ENCODE measurements at places on chromosomes 6 and 20.

DNA sequence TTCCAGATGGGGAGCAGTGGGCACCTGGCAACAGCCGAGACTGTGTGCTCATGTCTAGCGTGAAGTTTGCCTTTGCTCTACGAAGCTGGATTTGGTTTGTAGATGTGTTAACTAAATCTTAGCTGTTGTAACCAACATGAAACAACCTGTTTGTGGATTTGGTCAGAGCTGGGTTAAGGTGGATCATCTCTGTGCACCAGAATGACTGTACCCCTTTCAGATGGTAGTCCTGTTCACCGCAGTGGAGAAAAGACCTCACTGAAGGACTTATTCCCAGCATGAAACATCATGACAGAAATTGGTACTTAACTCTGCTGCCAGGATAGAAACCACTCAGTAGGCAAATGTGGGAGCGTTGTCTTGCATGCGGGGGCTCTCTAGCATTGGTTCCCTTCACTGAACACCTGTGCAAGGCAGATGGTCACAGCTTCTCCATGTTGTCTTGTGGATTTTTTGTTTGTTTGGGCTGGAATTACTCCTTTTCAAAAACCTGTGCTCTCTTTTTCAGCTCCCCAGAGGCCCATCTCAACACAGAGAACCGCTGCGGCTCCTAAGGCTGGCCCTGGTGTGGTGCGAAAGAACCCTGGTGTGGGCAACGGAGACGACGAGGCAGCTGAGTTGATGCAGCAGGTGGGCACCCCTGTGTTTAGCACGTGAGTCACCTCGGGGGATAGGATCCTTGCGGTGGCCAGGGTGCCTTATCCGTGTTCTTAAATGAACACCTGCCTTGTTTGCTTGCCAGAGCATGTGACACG, 19.3 kb upstream of the EFCAB8 start:
- DNase-seq = no peak

DNA sequence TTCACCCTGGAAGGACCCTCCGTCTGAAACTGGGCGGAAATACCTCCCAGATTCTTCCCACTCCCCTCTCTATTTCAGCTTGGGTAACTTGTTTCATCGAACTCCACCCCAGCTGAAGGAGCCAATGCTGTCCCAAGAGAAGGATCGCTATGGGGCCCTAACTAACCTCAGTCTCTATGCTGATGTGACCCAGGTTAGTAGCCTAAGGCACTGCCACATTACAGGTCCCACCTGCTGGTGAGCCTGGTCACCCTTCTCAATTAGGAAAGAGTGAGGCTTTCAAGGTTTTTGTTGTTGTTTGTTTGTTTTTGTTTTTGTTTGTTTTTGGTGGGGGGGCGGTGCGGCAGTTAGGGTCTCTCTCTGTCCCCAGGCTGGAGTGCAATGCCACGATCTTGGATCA, 168.4 kb downstream of the OR2B2 start:
- no peak for DNase-seq

GRCh38 chr20:31430568-31431115, 9.8 kb upstream of the DEFB123 start:
- no peak for DNase-seq

DNA sequence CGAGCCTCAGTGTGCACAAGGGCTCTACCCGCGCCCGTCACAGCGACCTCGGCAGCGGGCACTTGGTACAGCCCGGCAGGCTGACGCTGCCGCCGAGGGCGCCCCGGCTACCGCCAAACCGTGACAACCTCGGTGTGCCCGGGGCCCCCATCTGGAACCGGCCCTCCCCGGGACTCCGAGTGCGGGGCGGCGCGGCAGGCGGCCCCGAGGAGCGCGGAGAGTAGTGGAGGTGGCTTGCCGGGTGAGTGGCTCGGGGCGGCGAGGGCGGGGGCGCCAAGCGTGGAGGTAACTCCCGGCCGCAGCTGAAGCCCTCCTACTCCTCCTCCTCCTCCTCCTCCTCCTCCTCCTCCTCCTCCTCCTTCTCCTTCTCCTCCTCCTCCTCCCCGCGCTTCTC, at the start of gene ISM1:
Gene ISM1, plus strand, starts transcription at position 371 of the 394 bp plus-strand sequence. CDS start 503 bp downstream, outside the sequence.
- no peak for DNase-seq

DNA sequence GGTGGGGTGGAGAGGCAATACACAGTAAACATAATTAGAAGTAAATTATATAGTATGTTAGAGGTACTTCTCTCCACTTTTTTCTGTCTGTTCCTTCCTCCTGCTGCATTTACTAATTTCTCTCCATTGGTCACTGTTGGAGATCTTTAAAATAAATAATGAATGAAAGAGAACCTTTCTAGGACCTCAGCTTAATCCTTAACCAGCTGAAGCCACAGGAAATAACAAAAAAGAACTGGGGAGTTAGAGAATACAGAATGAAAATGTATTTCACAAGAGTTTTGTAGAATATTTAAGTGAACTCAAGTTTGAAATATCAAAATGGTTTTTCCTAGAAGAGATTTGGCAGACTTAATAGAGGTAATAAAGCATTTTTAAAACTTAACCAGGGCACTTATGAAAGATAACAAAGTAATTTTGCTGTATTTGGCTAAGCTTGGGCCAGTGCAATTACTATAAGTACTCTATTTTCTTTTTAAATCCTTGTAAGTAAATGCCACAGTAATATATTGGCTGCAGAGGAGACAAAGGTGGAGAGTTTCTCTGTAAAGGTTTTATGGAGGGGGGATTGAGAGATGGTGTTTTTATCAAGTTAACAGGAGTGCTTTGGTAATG, 405.0 kb downstream of the CDKAL1 start:
- DNase-seq = no peak

GRCh38 chr6:133241901-133242636, 912 bp downstream of the EYA4 start:
- no peak for DNase-seq
